Activated T-cell treated with anti-CD3 and anti-CD28 coated beads, Interleukin-2, amount 50 U/mL, for 72 hours (primary cell): ENCODE measurements at places on chromosomes 13 and 19. TPM values are rescaled to one million over a fixed set of nuclear protein-coding genes. Genes with fewer than 3 reads are reported as not detected.

- H3K36me3 ChIP-seq: no peaks in the 10 kb centered on the region
- H3K4me3 ChIP-seq: no peak overlapping the region
- no peaks in the 10 kb centered on the region for H3K27me3 ChIP-seq
These were observed 1373.9 kb downstream of the OLFM4 start for GRCh38 chr13:54402495-54402894.

DNA sequence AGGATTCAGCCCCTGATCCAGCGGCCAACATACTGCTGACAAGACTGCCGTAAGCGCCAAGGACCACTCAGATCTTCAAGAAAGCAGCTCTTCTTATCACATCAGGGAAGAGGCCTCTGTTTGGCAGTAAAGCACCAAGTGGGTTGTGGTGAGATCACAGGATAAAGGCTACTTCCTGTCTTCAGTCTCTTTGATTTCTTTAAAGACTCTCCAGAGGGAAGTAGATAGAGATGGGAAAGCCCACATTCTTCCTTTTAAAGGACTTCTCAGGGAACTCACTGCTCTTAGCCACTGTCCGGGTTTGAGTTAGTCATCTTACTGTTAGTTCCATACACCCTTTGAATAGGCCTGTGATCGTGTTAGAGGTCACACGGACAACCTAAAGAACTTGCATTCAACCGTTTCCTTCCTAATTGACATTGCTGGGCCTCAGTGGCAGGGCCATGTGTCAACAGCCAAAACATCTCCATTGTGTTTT is 47.2 kb upstream of the POMP start:
- H3K4me3 ChIP-seq: peak overlapping the region; percentile 51
- H3K27me3 ChIP-seq: peaks cover 5% of the 10 kb centered on the region
- no peaks in the 10 kb centered on the region for H3K36me3 ChIP-seq
- peaks cover 58% of the 10 kb centered on the region for H3K4me1 ChIP-seq

GZMM gene
- 31.0 TPM for total RNA-seq

GRCh38 chr13:109906976-109907375 is 120.6 kb upstream of the IRS2 start:
- no peak overlapping the region for H3K27ac ChIP-seq
- H3K4me1 ChIP-seq: no peaks in the 10 kb centered on the region
- H3K4me3 ChIP-seq: no peak overlapping the region
- DNase-seq: no peak
- H3K36me3 ChIP-seq: no peaks in the 10 kb centered on the region
- H3K27me3 ChIP-seq: no peaks in the 10 kb centered on the region

GRCh38 chr19:41876847-41877832 is at the start of gene CD79A:
TSS of gene CD79A (plus strand) at chr19:41877279. CDS start at chr19:41877305, 26 bp downstream.
- peaks cover 59% of the 10 kb centered on the region for H3K4me1 ChIP-seq
- peak within 1 kb of the TSS; percentile 90 for H3K27ac ChIP-seq
- H3K36me3 ChIP-seq: peaks cover under 1% of the 10 kb centered on the region
- no peaks in the 10 kb centered on the region for H3K27me3 ChIP-seq
- no peak for DNase-seq
- peak within 1 kb of the TSS; percentile 54 for H3K4me3 ChIP-seq

EXOC3L2 gene
- not detected for total RNA-seq

- peak within 1 kb of the TSS; percentile 70 for H3K4me3 ChIP-seq
- DNase-seq: peak; percentile 63
- H3K36me3 ChIP-seq: no peaks in the 10 kb centered on the region
- H3K27ac ChIP-seq: no peak within 1 kb of the TSS
- peaks cover 15% of the 10 kb centered on the region for H3K4me1 ChIP-seq
These were observed at the start of gene SLC8A2 for GRCh38 chr19:47471733-47472457. TSS of gene SLC8A2 (minus strand) at chr19:47471893. CDS start at chr19:47466403, 5,490 bp downstream.

DNA sequence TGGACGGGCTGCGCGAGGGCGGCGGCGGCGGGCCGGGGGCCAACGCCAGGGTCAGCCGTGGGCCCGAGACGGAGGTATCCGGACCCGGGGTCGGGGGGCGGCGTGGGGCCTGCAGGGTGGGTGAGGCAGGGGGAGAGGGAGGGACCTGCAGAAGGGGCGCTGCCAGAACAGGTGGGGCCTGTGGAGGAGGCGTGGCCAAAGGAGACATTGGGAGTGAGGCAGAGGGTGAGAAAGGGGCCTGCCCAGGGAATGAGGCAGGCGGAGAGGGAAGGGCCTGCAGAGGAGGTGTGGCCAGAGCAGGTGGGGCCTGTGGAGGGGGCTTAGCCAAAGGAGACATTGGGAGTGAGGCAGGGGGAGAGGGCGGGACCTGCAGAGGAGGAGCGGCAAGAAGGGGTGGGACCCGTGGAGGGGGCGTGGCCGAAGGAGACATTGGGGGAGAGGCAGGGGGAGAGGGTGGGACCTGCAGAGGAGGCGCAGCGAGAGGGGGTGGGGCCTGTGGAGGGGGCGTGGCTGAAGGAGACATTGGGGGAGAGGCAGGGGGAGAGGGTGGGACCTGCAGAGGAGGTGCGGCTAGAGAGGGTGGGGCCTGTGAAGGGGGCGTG is 4.2 kb downstream of the PRR36 start:
- H3K4me3 ChIP-seq: peak overlapping the region; percentile 65
- no peak overlapping the region for H3K27ac ChIP-seq
- H3K4me1 ChIP-seq: peaks cover 47% of the 10 kb centered on the region

KIR2DL4 gene
- total RNA-seq: 0.63 TPM

GRCh38 chr19:17255150-17255621 is 9.4 kb downstream of the USHBP1 start:
- no peaks in the 10 kb centered on the region for H3K36me3 ChIP-seq
- H3K27me3 ChIP-seq: no peaks in the 10 kb centered on the region
- H3K4me1 ChIP-seq: no peaks in the 10 kb centered on the region
- DNase-seq: no peak
- H3K4me3 ChIP-seq: no peak overlapping the region

DNA sequence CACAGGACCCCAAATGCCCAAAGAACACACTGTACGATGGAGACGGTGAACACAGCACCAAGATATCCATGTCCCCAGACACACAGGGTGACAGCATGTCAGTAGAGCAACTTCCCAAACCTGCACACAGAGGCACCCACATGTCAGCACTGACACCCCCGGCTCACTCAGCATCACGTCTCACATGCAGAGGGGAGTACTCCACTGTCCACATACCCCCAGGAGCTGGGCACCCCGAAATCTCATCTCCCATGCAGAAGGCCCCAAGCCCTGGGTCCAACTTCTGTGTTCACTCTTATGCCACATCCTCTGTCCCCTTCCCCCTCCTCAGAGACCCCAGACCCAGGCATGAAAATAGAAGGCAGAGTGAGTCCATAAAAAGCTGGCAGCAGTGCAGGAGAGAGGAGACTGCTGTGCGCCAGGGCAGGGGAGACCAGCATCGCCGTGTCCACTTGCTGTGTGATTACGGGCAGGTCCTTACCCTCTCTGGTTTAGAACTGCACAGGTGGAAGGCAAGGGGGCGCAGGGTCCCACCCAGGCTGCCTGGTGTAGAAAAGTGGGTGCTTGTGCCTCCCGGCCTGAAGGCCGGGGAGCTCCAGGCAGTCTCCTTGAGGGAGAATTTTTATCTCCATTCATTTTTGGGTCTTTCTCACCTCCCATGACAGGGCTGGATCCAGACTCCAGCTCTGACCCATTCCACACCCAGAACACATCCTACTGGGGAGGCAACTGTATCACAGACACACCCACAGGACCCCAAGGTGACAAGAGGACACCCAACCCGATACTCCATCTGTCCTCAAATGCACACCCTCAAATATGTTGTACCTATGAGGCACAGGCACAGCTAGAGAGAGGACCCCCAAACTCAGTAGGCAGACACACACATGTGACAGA is 17.0 kb downstream of the ERFL start:
- DNase-seq: no peak
- peaks cover 4% of the 10 kb centered on the region for H3K36me3 ChIP-seq
- H3K27me3 ChIP-seq: peaks cover 12% of the 10 kb centered on the region
- H3K4me1 ChIP-seq: peaks cover 42% of the 10 kb centered on the region

SERPINE3 gene
- not detected for total RNA-seq

- H3K4me3 ChIP-seq: no peak overlapping the region
- no peak overlapping the region for H3K27ac ChIP-seq
- H3K27me3 ChIP-seq: peaks cover 14% of the 10 kb centered on the region
- peaks cover 18% of the 10 kb centered on the region for H3K4me1 ChIP-seq
These were observed 4.0 kb downstream of the NKPD1 start for GRCh38 chr19:45156751-45157150.

DNA sequence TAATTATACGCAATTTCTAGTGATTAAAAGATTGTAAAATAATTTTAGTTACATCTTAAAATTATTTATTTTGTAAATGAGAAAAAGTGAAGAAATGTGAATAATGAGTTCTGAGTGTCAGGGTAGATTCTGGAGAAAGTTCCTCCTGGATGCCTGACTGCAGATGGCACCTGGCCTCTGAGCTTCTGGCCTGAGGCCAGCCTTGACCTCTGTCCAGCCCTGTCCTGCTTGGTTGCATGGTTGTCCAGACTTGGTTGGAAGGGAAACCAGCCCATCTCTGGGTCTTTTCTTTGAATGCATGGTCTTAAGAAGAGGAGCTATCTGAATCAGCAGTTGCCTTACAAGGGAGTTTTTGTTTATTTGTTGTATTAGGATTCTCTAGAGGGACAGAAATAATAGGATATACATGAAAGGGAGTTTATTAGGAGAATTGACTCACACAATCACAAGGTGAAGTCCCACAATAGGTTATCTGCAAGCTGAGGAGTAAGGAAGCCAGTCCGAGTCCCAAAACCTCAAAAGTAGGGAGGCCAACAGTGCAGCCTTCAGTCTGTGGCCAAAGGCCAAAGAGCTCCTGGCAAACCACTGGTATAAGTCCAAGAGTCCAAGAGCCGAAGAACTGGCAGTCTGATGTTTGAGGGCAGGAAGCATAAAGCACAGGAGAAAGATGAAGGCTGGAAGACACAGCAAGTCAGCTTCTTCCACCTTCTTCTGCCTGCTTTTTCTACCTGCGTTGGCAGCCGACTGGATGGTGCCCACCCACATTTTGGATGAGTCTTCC is 385.8 kb downstream of the ZNF536 start:
- no peak overlapping the region for H3K27ac ChIP-seq
- no peaks in the 10 kb centered on the region for H3K4me1 ChIP-seq
- no peaks in the 10 kb centered on the region for H3K36me3 ChIP-seq
- peaks cover 7% of the 10 kb centered on the region for H3K27me3 ChIP-seq

DNA sequence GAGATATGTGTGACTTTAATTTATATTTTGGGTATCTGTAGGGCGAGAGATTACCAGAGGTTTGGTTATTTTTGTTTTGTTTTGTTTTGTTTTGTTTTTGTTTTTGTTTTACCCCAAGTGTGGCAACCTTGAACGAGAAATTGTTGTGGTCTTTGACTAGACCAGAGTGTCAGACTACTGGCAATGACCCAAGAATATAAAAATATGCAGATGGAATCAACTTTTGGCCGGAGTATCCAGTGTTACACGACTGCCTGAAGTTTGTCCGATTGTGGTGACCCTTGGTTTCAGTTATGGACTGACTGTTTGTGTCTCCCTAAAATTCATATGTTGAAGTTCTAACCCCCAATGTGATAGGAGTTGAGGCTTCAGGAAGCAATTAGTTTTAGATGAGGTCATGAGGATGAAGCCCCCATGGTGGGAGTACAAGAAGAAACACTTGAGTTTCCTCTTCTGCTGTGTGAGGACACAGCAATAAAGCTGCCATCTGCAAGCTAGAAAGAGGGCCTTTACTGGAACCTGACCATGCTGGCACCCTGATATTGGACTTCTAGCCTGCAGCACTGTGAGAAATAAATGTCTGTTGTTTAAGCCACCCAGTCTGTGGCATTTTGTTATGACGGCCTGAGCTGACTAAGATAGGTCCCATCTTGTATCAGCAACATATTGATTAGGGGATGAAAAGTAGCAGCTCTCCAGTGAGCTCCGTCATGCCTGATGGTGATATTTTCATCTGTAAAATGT is 261.7 kb downstream of the MTUS2 start:
- no peaks in the 10 kb centered on the region for H3K27me3 ChIP-seq
- H3K4me1 ChIP-seq: no peaks in the 10 kb centered on the region
- H3K27ac ChIP-seq: peak overlapping the region; percentile 57
- no peak for DNase-seq
- H3K4me3 ChIP-seq: no peak overlapping the region
- no peaks in the 10 kb centered on the region for H3K36me3 ChIP-seq

DNA sequence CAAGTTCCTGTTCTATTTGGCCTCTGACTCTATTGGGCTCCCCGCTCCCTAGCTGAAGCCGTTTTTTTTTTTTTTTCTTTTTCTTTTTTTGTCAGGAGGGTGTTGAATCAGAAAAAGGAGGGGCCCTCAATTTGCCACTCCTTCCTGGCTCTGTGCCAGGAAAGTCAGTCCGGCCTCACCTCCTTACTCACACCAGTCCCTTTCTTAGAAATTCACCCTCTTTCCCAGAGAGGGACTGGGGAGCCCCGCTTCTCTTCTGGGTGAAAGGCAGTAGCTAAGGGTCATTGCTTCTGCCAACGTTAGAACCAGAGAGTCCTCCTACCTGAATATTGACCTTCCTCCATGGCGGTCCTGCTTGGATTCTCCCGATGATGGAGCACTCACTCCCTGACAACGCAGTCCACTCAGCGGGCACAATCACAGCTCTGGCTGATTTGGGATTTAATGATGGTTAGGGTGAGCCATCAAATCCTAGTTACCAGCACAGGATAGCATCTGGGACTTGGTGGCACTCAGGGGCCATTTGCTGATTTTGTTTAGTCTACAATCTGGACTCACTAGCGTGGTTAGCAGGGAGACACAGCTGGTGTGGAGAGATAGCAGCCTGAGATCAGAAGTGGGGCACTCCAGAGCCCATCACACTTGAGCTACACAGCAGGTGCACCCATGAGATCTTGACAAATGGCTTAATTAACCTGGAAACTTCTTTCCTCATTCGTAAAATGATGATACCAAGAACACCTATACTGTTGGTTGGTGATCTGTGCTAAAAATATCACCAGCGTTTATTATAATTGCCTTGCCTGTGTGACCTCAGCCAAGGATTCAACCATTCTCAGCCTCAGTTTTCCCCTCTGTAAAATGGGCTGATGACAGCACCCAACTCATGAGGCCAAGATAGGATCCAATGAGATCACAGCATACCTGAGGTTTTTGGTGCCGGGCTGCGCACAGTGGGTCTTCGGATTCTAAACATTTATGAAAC is 2.2 kb downstream of the FCER2 start:
- peak overlapping the region; percentile 73 for H3K27ac ChIP-seq
- H3K4me3 ChIP-seq: peak overlapping the region; percentile 68
- H3K27me3 ChIP-seq: peaks cover 10% of the 10 kb centered on the region
- H3K4me1 ChIP-seq: peaks cover 38% of the 10 kb centered on the region

DNA sequence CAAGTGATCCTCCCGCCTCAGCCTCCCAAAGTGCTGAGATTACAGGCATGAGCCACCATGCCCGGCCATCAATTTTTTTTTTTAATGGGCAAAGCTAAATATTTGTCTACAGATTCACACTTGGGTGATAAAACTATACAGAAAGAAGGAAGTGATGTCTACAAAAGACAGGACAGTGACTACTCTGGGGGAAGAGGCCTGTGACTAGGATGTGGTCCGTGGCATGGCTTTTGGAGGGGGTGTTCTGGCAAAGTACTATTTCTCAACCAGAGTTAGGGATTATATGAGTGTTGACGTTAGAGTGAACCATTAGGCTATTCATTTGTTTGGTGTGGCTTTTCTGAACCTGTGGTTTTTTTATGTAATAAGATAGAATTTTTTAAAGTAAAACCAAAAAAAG is 42.7 kb downstream of the INSR start:
- H3K4me1 ChIP-seq: no peaks in the 10 kb centered on the region
- peak; percentile 2 for DNase-seq
- no peak overlapping the region for H3K4me3 ChIP-seq

LILRB3 gene
- total RNA-seq: 1.2 TPM

PRR22 gene
- total RNA-seq: 4.7 TPM
